Retina (tissue), 1 donor: ENCODE measurements at places on chromosomes 16 and 17.

DNA sequence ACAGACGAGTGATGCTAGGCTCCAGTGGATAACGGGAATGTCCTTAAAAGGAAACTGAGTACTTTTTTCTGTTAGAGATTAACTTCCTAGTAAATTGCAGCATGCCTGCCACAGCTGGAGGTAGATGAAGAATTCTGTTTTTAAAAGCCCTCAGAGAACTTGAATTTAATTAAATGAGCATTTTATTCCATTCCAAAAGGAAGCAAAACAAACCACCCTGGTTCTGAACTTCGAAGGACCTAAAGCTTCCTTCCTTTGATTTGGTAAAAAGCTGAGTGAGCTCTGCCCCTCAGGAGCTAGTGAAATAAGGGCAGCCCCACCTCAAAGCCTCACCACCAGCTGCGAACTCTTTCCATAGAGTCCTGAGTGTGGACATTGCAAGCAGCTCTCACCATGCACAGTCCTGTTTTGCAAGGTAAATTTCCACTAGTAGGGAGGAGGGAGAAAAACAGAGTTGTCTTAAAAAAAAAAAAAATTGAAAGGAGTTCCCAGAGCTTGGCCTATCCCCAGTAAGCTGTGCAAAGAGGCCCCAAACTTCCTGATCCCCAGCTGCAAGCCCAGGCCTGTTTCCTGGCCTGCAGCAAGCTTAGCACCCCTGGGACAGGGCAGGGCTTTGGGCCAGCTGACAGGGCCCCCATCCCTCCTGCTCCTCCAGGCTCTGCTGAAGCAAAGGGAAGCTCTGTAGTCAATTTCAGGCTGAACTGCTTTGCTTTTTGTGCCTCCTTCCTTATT is 11.2 kb downstream of the CHD9NB start:
- DNase-seq: no peak

GRCh38 chr17:74831444-74832146 is 28.1 kb downstream of the GRIN2C start:
- peak; percentile 52 for DNase-seq

GRCh38 chr16:6096931-6097670 is 999.5 kb upstream of the EEF2KMT start:
- no peak for DNase-seq

DNA sequence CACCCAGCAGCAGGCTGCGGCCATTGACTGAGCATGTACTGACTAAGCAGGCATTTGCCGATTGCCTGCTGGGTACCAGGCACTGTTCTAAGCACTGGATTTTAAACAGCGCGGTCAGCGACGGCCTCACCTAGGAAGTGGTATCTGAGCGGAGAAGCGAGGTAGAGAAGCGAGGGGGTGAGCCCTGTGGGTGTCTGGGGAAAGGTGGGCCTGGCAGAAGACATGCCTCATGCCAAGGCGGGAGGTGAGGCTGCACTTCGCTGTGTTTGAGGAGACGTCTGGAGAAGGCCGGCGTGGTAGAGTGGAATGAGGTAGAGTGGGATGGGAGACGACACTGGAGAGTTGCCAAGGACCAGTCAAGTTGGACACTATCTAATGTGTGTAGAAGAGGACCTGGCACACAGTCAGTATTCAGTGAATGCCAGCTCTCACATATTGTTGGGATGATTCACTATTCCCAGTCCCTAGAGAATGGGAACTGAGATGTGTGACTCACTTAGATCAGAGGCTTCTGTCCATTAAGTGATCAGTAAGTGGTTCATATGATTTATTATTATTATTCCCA is 14.4 kb downstream of the SYCE1L start:
- DNase-seq: no peak

DNA sequence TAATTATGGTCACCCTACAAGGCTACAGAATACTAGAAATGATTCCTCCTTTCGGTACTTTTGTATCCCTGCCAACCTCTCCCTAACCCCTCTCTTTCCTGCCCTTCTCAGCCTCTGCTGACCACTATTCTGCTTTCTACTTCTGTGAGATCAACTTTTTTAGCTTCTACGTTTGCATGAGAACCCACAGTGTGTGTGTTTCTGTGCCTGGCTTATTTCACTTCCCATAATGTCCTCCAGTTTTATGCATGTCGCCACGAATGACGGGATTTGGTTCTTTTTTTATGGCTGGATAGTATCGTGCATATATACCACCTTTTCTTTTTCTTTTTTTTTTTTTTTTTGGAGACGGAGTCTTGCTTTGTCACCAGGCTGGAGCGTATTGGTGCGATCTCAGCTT is 92.1 kb downstream of the RAP1GAP2 start:
- DNase-seq: no peak

DNA sequence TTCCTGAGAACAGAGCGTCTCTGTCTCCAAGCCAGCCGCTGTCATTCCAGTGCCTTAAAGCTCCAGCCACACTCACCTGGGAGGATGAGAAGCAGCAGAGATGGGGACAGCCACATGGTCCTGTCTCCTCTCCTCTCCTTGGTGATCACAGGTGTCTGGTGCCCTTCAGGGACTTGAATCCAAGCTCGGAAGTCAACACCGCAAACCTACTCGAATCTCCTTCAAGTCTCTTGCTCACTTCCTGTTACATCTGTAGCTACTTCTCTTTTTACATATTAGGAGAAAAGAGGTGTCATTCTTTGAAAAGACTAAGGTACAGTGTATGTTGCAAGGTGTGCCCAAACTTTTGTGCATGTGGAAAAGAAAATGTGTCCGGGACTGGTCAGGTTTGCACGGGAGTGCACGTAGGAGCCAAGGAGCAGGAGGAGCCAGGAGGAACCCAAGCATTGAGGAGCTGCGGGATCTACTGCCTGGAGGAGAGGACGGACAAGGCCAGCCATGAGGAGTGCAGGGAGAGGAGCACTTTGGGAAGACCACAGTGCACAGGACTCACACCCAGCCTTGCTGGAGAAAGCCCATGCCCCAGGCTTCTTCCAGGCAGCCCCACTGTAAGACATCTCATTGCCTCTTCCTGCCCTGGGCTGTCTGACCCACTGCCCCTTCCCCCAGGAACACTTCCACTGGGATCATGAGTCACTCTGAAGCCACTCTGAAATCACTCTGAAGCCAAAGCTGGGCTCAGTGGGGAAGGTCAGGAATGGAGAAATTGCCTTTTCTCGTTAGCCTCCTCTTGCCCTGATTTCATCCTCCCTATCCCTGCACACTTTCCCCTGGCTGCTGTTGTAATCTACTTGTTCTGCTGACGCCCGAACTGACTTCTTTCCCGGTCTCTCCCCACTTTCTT is at the start of gene CD300LD:
TSS of gene CD300LD (minus strand) at position 197 of the 904 bp plus-strand sequence. CDS start at position 116, 81 bp downstream.
- DNase-seq: no peak

DNA sequence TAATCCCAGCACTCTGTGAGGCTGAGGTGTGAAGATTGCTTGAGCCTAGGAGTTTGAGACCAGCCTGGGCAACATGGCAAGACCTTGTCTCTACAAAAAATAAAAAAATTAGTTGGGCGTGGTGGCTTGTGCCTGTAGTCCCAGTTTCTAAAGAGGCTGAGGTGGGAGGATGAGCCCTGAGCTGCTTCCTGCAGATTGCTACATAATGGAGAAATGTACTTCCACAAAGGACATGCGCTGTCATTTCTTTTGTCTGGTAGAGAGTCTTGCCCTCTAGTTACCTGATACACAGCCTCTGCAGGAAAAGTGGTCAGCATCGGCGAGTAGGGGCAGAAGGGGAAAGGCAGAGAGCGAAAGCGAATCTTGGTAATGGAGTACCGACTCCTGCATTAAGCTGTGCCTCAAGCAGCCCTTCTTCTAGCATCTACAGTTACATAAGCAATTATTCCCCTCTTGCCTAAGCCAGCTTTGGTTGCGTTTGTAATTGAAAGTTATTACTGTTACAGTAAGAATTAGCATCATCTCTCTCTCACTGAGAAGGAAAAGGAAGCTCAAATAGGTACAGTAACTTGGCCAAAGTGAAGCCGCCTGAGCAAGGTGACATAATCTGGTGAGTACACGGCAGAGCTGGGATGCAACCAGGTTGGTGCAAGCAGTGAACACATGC is 18.5 kb upstream of the GGA2 start:
- DNase-seq: no peak

DNA sequence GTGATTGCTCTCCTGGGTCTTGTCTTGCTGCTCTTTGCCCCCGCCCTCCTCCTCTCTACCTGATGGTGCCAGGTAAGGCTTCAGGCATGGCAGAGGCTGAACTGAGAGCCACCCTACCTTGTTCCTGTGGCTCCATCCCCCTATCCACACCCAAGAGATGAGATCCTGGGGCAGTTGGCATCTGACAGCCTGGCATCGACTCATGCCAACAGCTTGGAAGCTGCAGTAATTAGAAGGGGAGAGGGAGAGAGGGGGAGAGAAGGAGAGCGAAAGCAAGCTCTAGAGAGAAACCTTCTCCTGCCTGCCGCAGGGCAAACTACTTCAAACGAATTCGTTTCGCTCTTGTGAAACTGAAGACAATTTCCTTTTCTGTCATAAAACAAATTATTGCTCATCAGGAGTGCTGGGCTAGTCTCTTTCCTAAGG is 13.8 kb upstream of the SP6 start:
- no peak for DNase-seq

- no peak for DNase-seq
Measured at GRCh38 chr17:14123619-14124278, 54.4 kb downstream of the COX10 start.

DNA sequence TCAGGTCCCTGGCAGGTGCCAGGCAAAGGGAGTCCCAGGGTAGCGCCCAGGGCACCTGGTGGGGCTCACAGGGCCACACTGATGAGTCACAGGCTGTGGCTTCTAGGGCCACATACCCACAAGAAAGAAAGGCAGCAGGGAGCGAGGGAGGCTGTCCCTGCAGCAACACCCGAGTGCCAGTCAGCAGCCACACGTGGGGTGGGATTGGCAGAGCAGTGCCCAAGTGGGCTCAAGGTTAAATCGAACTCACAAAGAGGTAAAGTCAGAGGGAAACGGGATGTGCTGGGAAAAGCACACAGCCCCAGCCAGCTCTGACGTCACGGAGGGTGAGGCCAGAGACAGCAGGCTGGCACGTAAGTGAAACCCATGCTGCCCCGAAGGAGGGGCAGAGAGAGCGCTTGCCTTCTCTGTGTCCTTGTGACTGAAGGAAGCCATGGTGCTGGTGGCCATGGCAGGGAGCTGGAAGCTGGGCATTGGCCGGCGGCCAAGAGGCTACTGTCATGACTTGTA is 33.8 kb downstream of the FA2H start:
- DNase-seq: no peak
